Psoas muscle (tissue), 8 donors: ENCODE measurements at places on chromosomes 6 and 20. TPM values are rescaled to one million over a fixed set of nuclear protein-coding genes. Genes with fewer than 3 reads are reported as not detected.

DNA sequence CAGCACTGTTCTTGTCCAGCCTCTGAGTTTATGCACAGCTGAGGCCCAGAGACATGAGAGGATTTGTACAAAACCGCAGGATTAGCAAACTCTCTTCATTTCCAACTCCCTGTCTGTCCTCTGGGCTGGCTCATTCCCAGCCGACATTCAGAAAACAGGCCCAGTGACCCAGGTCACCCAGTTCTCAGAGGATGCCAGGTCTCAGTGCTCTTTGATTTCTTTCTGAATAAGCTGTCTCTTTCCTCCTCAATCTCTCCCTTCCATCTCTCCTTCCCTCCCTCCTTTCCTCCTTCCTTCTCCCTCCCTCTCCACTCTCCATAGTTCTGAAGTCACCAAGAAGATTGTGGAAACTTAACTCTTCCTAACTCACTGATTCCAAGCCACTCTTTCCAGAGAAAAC lies 372.7 kb upstream of the SULF2 start:
- peak; percentile 61 for DNase-seq

DNA sequence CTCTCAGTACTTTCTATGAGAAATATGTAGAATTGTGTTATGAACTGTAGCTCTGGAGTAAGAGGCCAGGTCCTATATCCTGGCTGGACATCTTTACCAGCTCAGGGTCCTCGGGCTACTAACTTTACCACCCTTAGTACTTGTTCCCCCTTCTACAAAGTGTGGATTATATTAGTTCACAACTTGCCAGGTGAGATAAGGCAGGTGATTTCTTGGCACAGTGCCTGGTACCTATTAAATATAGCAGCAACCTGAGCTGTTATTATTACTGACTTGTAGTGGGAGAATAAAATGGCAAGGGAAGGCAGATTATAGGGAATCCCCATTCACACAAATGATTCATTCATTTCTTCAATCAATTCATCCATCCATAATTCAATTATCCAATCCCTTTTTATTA lies 150.1 kb downstream of the DOK5 start:
- DNase-seq = no peak

Gene TMEM244
- polyA plus RNA-seq = not detected

Gene OPRL1
- polyA plus RNA-seq = 0.08 TPM

- no peak for DNase-seq
Measured at GRCh38 chr6:141484711-141485110, 648.0 kb upstream of the GJE1 start.

- DNase-seq = no peak
Measured at GRCh38 chr20:38812182-38812581, 6.7 kb downstream of the PPP1R16B start.
